ENCODE measurements at places on chromosomes 5 and 9.

DNA sequence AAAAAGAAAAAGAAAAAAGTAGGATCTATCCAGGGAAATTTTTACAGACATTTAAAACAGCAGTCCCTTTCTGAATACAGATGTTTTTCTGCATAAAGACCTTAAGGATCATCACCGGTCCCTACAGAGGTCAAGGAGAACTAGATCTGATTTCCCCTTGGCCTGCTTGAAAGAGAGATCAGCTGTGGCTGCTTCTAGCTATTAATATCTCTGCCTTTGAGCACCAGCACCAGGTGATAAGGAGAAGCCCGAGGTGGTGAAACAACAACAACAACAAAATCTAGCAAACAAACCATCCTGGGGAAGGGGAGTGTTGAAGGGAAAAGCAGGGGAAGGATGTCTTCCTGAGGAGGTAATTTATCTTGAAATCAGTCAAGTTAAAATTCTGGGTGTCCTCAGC, 42.1 kb downstream of the ZNF366 start:
- no peak for DNase-seq

DNA sequence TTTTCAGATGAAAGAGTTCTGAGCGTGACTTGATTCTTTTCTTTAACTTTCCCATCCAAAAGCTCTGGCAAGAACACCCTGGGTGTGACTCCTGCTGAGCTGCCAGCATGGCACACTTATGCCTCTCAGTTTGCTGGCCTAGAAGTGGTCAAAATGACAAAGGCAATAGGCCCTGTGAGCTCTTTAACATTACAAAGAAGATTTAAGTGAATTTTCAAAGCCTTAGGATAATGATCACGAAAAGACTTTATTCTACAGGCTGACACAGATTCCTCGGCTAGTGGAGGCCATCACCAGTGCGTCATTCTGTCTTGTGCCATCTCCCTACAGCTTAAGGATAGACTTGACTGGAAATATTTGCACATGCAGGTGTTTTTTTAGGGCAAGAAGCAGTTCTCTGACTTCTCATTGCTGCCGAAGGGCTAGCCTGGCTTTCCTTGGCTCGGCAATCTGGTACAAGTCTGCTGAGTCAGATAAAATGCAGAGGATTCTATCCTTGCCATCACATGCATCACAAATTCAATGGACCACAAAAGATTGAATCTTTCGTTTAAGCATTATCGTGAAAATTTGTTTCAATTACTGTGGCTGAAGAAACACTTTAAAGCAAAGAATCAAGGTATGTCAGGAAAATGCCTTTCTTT, 311.5 kb downstream of the COX7C start:
- DNase-seq = no peak

- DNase-seq = no peak
Observed at GRCh38 chr9:98429613-98430012, 174.2 kb upstream of the TBC1D2 start.

- DNase-seq = no peak
Observed at GRCh38 chr5:77993855-77994318, 217.7 kb upstream of the TBCA start.

- no peak for DNase-seq
Observed at GRCh38 chr9:38649731-38650363, 29.5 kb upstream of the ANKRD18A start.

GRCh38 chr5:96997265-96997859, 61.5 kb downstream of the LNPEP start:
- DNase-seq = no peak

GRCh38 chr5:89722538-89722937, 687.0 kb downstream of the CETN3 start:
- DNase-seq = no peak

DNA sequence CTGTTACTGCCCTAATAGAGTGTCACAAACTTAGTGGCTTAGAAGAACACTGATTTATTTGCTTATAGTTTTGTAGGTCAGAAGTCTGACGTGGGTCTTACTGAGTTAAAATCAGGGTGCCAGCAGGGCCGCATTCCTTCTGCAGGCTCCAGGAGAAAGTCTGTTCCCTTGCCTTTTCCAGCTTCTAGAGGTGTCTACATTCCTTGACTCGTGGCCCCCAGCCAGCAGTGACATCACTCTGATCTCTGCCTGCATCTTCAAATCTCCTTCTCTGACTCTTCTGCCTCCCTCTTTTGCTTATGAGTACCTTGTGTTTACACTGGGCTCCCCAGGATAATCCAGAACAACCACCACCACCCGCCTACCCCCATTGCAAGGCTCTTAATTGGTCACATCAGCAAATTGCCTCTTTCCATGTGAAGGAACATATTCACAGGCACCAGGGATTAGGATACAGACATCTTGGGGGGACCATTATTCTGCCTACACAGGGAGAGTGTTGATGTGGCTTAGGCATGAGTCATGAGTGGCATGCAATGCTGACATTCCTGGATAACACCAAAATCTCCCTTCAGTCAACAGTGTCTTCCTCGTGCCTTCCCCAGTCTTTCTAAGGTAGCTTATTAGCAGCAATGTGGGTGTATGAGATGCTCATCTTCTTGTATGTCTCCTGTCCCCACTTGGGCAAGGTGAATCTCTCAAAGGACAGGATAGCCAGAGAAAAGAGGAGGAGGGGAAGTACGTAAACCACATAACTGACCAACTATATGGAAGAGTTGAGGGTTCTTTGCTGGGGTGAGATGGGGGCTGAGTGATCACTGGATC, 24.4 kb downstream of the CYFIP2 start:
- no peak for DNase-seq

DNA sequence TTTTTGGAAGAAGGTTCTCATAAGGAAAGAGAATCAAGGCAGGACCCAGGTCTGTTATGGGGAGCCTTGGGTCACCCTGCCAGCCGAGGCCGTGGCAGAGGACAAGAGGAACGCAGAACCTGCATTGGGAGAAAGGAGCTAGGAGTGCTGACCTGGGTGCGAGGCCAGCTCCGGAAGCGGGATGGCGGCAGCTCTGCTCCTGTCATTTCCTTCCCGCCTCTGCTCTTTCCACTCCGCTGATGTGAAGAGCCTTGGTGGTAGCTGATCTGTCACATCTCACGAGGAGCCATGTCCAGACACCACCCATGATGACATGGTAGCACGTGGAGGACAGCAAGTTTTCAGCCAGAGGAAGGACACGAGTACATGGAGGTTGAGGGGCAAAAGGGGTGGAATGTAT, 109.5 kb upstream of the COL5A1 start:
- no peak for DNase-seq

GRCh38 chr5:63255594-63255993, 677.0 kb downstream of the LRRC70 start:
- no peak for DNase-seq

GRCh38 chr9:3880851-3881250, 355.1 kb upstream of the RFX3 start:
- DNase-seq = no peak

DNA sequence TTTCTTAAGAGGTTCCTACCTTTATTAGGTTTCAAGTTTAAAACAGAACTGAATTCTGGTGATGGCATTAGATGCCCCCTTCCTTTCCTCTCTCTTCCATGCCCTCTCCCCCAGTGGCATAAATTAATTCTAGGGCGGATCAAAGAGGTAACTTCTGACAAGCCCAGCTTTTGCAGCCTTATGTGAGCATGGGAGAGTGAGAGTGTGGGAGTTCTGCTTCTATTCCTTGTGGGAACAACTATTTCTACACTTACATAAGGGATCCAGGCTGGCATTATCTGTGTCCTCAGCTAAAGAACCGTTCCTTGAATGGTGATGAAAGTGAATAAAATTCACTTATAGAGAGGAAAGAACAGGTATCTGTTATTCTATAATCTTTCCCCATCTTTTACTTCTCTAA, 437.6 kb downstream of the KIF4B start:
- no peak for DNase-seq

Measured in stimulated activated CD8-positive, alpha-beta memory T cell treated with anti-CD3 and anti-CD28 coated beads, Interleukin-15, amount 100 ng/mL, for 1 hour (primary cell).